ENCODE measurements at places on chromosomes 1 and 21.

GRCh38 chr1:41461790-41462679 lies 22.4 kb downstream of the EDN2 start:
- no peak for DNase-seq

DNA sequence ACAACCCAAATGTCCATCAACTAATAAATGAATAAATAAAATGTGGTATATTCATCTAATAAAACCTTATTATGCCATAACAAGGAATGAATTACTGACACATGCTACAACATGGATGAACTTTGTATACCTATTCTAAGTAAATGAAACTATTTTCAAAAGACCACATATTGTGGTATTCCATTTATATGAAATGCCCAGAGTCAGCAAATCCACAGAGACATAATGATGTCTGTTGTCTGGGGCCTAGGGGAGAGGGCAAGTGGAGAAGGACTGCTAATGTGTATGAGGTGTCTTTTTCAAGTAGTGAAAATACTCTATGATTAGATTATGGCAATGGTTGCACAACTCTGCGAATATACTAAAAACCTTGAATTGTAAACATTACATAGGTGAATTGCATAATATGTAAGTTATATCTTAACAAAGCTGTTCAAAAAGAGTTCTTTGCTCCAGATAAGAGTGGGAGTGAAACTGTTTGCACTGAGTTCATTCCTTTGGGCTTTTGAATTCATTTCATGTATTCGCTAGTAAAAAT lies 464.2 kb downstream of the NUF2 start:
- DNase-seq, result no peak

DNA sequence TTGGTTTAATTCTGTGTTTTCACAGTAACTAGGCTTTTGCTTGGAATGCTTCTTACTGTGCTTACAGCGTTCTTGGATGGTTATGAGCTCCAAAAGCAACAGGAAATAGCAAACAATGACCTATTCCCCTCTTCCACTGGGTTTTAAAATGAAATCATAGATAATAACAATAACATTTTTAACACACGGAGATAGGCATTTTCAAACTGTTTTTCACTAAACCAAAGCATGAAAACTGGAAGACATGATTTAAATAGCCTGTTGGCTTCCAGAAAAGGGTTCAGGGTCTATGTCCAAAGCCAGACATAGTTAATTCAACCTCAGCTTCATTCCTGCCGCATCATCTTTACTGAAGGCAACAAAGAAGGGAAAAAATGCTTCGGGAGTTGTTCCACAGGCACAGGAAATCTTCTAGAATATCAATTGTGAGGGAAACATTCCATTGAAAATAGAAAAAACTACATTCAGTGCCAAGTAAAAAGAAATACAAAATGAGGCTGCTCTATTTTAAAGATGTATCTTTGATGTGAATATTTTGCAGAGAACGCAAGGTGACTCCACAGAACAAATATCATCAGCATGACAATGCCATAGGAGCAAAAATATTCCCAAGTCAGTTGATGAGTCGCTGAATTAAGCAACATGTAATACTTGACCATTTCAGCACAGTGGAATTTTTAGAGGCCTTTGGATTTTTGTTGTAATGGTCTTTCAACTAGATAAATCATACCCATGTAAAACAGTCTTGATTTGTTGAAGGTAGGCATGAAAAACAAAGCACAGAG lies 80.7 kb downstream of the NID1 start:
- peak; percentile 59 for DNase-seq

- no peak for DNase-seq
Measured at GRCh38 chr1:29355375-29355774, 119.1 kb downstream of the PTPRU start.

- DNase-seq, result no peak
Measured at GRCh38 chr1:235907187-235907896, 40.6 kb upstream of the LYST start.

GRCh38 chr1:220696863-220697231 lies 6.7 kb downstream of the C1orf115 start:
- DNase-seq, result peak; percentile 20

GRCh38 chr1:203175237-203175826 lies at the start of gene MYBPH:
TSS of gene MYBPH (minus strand) at chr1:203175826. CDS start at chr1:203175755, 71 bp downstream.
- no peak for DNase-seq

DNA sequence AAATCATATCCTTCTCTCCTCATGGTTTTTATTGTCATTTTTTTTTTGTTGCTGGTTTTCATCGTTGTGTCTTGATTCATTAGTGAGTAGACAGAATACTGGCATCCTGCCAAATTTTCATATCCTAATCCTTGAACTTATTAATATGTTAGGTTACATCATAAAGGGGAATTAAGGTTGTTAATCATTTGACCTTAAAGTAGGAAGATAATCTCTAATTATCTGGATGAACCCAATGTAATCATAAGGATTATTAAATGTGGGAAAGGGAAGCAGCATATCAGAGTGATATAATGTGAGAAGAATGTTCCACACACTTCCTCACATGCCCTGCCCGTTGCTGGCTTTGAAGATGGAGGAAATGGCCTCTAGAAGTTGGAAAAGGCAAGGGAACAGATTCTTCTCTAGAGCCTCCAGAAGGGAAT lies 299.7 kb downstream of the HMCN1 start:
- no peak for DNase-seq

GRCh38 chr1:53765657-53766056 lies 26.7 kb upstream of the GLIS1 start:
- DNase-seq, result peak; percentile 41

- DNase-seq, result no peak
Measured at GRCh38 chr1:171740356-171740863, 1.5 kb downstream of the VAMP4 start.

DNA sequence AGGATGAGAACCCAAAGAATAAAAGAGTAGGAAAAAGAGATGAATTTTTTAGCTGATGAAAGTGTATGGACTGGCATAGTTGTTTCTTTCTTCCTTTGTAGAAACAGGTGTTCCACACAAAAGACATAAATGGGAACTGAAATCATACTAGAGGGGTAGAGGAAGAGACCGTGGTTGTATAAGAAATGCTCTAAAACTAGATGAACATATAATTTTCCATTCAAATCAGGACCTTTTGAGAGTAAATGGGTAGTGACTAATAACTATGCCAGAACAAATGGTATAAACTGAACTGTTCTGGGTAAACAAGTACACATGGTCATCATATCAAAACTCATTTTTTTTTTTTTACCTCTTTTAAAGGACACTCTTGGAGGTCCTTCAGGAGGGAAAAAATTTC lies 344.2 kb downstream of the VAV3 start:
- DNase-seq, result no peak

- DNase-seq, result no peak
Measured at GRCh38 chr1:208189183-208189582, 55.0 kb downstream of the PLXNA2 start.

- peak; percentile 78 for DNase-seq
Measured at GRCh38 chr1:229258031-229258756, 12.7 kb upstream of the RAB4A start.

- no peak for DNase-seq
Measured at GRCh38 chr1:246267896-246268295, 239.2 kb downstream of the SMYD3 start.

GRCh38 chr1:108826081-108826635 lies 30.7 kb downstream of the AKNAD1 start:
- DNase-seq, result no peak

- no peak for DNase-seq
Measured at GRCh38 chr1:25650289-25650576, 33.6 kb downstream of the MAN1C1 start.

DNA sequence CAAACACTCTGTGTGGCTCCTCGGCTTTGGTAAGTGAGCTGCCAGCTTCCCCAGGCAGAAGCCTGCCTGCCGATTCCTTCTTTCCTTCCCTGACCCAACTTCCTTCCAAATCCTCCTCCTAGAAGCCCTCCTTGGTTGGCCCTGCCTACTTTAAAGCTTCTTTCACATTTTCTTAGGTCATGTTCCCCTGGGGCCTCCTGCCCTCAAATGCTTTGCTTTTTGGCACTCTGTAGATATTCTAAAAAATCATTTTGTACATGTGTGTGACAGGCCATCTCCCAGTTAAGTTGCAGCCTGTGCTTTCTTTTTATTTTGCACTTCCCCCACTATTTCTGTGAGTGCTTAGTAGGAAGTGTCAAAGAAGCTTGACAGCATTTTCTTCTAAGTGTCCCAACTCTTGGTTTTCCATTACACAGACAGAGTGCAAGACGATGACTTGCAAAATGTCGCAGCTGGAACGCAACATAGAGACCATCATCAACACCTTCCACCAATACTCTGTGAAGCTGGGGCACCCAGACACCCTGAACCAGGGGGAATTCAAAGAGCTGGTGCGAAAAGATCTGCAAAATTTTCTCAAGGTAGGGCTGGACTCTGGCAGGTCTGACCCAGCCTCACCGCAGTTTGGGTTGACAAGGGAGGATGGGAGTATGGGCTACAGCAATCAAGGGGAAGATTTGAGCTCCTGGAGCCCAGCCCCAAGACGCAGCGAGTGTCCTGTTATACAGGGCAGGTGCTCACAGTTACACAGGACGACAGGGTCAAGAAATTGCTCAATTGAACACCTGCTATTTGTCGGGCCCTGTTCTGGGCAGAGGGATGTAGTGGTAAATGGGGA lies at the start of gene S100A9:
S100A9 (plus strand) TSS at position 2 of the 838 bp plus-strand sequence; CDS start at position 432, 430 bp downstream.
- peak; percentile 60 for DNase-seq

DNA sequence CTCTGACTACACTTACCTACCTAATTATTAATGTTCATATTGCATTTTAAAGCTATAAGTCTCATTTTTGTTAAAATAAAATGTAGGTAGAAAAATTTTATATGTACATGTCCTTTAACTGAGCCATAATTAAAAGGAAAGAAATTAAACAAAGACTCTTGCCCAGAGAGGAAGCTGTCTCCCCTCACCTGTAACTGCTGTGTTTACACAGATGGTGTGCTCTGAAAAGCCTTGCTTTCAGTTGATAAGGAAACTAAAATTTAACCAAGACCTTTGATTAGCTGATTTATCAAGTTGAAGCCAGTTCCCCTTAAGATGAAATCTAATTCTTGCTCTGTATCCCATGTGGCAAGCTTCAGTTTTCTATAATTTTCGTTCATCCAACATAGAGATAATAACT lies 213.5 kb downstream of the LYPLAL1 start:
- DNase-seq, result no peak

DNA sequence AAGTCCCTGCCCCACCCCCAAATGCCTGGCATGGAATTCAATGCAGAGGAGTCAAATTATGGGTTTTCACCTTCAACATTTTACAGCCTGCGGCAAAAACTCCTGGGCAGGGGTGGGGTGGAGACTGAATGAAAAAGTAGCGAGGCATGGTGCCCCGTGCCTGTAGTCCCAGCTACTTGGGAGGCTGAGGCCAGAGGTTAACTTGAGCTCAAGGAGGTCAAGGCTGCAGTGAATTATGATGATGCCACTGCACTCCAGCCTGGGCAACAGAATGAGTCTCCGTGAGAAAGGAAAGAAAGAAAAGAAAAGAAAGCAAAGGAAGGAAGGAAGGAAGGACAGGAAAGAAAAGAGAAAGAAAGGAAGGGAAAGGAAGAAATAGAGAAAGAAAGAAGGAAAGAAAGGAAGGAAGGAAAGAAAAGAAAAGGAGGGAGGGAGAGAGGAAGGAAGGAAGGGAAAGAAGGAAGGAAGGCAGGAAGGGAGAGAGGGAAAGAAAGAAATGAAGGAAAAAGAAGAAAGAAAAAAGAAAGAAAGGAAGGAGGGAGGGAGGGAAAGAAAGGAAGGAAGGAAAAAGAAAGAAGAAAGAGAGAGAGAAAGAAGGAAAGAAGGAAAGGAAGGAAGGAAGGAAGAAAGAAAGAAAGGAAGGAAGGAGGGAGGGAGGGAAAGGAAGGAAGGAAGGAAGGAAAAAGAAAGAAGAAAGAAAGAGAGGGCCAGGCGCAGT lies 11.1 kb downstream of the LEMD1 start:
- no peak for DNase-seq

- DNase-seq, result peak; percentile 77
Measured at GRCh38 chr1:159881622-159882526, 18.1 kb downstream of the CFAP45 start.

GRCh38 chr1:112887599-112888283 lies 68.3 kb downstream of the SLC16A1 start:
- no peak for DNase-seq

- DNase-seq, result no peak
Measured at GRCh38 chr1:226943927-226944326, 3.8 kb downstream of the COQ8A start.

- no peak for DNase-seq
Measured at GRCh38 chr1:85339656-85340399, 63.4 kb upstream of the BCL10 start.

- no peak for DNase-seq
Measured at GRCh38 chr1:155983191-155984024, 5.1 kb upstream of the ARHGEF2 start.

DNA sequence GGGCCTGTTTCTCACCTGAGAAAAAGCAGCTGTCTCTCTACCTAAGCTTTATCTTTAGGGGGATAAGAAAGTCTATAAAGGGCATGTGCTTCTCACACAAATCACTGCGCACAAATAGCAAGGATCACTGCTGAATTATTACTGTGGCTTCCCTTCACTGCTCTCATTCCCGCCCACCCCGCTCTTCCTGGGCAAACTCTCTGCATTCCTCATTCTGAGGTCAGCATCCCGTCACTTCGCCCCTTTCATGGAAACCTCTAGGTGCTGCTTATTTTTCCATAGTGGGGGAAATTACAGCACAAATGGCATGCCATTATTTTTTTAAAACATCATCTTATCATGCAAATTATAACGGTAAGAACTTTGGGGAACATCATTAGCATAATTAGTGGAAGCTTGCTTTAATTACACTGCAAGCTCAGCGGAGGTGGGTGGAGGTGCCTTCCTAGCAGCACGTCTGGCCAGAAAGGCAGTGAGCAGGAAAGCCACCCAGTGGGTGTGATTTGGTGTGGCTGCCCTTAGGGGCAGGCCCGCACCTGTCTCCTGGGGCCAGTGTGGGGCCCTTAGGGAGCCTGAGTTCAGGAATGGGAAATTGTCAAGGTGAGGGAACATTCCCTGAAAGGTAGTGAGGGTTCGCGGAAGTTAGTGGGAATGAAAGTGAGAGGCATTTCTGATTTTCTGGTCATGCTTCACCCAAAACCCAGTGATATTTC lies 105.9 kb downstream of the LAMC2 start:
- no peak for DNase-seq

DNA sequence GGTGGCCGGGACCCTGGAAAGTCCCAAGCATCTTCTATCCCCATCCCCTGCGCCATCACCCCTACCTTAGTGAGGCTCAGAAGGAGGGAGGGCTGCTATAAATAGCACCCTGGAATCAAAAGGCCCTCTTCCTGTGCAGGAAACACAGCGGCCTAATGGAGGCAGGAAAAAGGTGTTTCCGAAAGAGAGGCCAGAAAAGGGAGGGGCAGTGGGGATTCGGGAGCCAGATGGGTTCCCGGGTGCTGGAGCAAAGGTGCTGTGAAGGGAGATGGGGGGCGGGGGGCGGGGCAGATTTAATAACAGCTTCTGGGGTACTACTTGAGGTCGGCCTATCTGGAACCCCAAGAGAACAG lies 16.6 kb downstream of the NAV1 start:
- no peak for DNase-seq

DNA sequence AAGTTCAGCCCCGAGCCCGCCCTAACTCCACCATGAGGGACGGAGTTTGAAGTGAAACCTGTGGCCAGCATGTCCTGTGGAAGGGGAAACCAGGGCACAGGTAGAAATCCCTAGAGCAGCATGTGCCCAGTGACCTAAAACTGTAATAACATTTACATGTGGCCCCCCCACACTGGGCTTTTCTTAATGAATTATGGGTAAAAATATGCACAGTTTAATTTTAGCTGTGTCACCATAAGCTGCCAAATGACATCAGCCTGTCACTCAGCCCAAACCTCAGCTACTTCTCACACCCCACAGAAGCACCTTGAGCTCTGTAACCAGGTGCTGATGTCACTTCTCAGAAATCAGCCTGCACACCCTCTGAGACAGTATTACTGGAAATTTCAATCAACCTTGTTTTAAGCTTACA lies 50.0 kb upstream of the SLC19A1 start:
- DNase-seq, result peak; percentile 9

Measured in suppressor macrophage treated with lipopolysaccharide for 4 hours (primary cell).